ENCODE measurements at places on chromosomes 6 and 20.

DNA sequence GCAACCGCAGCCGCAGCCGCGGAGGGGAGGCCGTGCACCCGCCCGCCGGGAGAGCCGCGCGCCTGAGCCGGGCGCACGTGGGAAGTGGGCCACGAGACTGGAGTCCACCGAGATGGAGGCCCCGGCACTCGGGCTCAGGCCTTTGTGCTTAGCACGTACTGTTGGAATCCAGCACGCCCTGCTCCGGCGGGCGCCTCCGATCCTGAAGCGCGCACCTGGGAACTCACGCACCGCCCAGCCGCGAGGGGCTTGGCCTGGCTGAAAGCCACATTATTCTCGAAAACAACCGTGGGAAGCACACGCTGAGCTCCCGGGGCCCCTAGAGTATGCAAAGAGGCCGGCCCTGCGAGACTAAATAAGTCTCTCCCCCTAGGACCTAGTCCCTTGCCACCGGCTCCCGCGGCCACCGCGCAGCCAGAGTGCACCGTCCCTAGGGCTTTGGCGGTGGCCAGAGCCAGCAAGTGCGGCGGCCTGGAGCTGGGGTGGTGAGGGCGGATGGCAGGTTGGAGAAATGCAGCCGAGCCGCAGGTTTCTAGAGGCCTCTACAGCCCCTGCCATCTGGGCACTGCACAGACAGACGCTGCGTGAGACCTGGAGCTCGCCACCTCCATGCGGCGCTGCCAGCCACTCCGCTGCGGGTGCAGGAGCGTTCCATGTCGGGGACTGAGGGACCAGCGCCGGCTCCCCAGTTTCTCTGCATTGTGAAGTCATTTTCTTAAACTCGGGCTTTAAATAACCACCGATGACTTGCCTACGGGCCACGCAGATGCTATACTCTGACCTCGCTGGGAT, 42.0 kb upstream of the LY86 start:
- DNase-seq, result peak; percentile 63

DNA sequence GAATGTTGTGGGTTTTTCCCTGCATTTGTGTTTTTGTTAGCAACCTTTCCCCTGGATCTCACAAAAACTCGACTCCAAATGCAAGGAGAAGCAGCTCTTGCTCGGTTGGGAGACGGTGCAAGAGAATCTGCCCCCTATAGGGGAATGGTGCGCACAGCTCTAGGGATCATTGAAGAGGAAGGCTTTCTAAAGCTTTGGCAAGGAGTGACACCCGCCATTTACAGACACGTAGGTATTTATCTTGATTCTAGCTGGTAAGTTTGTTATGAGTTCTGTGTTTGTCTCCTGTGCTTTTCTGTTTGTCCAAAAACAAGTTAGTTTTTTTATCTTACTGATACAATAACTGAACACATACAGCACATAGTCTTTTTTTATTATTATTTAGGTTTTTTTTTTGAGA, 3.0 kb downstream of the SLC25A27 start:
- peak; percentile 37 for DNase-seq

DNA sequence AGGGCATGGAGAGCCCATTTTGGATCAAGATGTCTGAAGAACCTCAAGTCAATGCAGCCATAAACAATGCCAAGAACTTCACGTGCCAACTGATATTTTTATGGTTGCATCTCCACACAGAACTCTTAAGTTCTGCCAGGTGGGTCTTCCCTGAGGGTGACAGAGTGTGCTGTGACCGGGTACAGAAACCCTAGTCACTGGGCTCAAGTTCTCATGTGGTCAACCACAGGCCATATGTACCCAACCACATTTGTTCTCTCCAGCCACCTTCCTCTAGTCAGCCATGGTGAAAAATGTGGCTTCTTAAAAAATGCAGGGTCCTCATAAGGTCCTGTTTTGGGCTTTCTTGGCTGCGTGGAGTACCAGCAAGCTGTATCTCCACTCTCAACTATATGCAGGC, 48.9 kb downstream of the CLIC5 start:
- no peak for DNase-seq

GRCh38 chr6:77228279-77228678, 235.0 kb downstream of the HTR1B start:
- no peak for DNase-seq

DNA sequence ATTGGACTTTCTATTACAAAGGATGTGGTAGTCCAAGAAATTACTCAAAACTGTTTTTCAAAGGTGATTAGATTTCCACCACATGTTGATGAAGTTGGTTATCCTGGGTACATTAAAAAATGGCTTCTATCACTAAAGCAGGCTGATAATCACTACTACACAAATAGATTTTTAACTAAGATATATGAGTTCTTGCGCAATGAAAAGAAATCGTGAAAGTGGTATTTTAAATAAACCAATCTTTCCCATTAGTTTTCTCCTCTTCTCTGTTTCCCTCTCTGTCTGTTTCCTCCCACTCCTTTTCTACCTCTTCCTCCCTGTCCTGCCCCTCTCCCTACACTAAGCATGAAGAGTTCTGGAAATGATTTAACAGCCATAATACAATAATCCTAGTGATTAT, 487.9 kb upstream of the CITED2 start:
- DNase-seq, result no peak

DNA sequence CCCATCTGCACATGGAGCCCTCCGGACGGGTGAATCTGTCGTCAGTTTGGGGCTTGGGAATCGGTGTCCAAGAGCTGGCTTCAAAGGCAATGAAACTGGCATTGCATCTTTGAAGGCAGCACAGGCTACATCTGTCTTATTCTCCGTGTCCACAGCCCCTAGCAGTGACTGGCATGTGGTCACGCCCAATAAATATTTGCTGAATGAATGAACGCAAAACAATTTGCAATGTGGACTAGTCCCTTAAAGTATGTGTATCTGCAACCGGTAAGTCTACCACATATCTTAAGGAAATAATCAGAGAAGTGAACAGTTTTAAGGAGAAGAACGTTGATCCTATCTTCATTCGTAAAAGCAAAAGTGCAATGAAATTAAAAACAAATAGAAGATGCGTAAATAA, 8.0 kb upstream of the PMEPA1 start:
- no peak for DNase-seq
